Fibroblast of skin of right quadriceps (primary cell): ENCODE measurements at places on chromosomes 3 and 15.

- DNase-seq: no peak
Observed at GRCh38 chr3:133595341-133595740, 21.9 kb downstream of the CDV3 start.

- DNase-seq: no peak
Observed at GRCh38 chr3:59082106-59082505, 32.3 kb upstream of the CFAP20DC start.

DNA sequence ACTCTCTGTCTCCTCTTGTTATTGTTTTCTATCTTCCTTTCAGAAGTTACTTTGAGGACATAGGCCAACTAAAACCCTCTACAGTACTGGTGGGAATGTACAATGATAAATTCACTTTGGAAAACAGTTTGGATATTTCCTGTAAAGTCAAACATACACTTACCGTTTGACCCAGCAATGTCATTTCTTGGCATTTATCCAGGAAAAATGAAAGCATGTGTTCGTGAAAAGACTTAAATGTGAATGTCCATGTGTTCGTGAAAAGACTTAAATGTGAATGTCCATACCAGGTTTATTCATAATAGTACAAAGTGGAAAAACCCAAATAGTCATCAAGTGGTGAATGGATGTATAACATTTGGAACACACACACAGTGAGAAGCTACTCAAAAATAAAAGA, 361.5 kb upstream of the DPH6 start:
- DNase-seq: no peak

DNA sequence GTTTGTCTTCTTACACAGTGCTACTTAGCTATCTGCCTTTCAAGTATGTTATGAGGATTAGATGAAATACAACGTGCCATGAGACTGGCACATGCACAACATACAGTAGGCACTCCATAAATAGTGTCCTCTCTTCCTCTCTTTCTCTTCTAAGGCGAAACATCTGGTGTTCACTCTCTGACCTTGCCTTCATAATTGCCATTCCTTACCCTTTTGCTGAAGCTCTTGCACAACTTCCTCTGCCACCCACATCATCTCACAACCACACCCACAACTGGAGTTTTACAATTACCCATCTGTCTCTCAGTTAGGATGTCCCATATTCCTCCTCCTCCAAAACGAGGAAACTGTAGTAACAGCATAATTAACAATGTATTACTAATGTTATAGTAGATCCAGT, 26.4 kb upstream of the ACP3 start:
- DNase-seq: peak; percentile 18

DNA sequence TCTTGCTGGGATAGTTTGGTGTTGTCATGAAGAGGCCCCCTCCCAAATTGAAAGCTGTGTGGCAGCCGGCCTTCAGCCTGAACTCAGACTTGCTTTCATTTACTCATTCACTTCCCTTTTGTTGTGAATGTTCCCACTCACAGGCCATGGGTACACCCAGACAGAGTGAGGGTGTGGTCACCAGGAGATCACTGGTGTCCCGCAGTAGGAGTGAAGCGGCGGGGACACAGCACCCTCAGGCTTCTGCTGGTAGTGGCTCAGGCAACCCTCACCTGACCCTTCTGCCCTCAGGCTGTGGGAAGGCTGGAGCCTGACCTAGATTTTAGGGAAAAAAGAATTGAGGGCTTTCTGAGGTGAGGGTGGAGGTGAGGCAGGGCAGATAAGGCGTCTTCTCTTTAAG, 244.4 kb downstream of the SOX2 start:
- no peak for DNase-seq

DNA sequence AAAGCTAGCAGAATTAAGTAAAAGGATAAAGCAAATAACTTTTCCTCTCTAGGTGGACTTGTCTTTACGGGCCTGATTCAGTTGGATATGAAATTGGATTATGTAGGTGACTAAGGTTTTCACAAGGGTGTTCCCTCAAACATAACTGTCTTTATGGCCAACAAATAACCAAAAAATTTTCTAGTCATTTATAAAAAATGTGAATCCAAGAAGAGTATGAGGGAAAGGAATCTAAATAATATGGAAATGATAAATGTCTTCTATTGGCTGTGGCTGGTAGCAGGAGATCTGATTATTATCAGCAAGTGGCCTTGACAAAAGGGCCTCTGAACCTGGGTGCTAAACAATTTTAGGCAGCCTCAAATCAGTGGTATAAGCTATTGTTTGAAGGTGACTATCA, 594.0 kb upstream of the UBE2E2 start:
- peak; percentile 29 for DNase-seq

DNA sequence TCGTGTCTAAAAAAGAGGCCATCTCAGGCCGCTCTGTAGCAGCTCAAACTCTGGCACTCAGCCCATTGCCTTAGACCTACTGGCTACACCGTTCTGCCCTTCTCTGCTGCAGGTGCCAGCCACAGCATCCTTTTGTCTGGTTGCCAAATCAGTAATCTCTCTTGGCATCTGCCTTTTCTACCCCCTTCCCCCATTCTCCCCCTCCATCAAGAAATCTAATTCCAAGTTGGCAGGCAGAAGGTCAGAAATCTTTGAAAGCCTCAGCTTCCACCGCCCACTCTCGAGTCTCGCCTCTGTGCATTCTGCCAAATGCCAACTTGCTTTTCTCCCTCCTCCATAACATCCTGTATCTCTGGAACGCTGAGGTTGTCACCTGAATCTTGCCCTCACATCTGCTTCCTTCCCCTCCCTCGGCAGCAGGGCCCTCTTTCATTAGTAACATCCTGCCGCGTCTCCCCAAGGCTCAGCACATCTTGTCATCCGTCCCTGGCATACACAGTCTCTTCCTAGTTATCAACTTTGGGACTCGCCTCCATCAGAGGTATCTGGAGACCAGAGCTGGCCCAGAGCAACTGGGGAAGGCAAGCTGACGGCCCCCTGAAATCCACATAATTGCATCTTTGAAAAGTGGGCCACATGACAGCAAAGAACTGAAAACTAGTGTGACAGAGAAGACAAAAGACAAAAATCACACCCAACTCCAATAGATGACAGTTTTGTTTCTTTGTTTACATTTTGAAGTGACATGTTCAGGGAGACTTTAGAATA, 312.0 kb upstream of the CCDC54 start:
- no peak for DNase-seq

GRCh38 chr15:36331531-36332275, 247.7 kb upstream of the CDIN1 start:
- peak; percentile 42 for DNase-seq

- no peak for DNase-seq
Observed at GRCh38 chr15:81060907-81061306, 60.2 kb downstream of the TLNRD1 start.

DNA sequence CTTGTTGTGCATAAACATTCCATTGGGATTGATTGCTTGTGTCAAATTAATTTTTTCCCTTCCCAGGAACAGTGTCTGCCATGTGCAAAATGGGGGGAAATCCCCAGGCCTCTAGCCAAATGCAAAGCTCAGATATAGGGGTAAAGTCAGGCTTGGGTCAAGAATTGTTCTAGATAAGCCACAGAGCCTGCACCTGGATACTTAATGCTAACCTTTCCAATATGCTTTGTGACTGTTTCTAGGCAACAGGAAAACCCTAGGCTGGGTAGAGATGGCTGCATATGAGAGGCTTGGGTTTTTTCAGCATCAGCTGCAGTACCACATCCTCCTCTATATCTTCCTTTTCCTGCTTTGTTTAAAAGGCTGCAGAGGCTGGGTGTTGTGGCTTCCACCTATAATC, 61.9 kb upstream of the ROPN1 start:
- DNase-seq: no peak

DNA sequence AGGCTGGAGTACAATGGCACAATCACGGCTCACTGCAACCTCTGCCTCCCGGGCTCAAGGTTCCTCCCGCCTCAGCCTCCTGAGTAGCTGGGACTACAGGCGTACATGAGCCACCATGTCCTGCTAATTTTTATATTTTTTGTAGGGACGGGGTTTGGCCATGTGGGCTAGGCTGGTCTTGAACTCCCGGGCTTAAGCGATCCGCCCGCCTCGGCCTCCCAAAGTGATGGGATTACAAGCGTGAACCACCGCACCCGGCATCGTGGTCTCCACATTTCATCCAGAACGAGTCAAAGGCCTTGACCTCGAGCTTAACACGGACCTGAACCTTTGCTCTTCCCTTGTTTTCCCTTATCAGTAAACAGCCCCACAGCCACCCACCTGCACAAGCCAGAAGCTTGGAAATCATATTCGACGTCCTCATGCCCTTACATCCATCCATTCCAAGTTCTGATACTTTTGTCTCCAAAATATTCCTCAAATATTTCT, 1.4 kb upstream of the PTPN23 start:
- no peak for DNase-seq

GRCh38 chr15:72991026-72991425, 61.2 kb upstream of the NEO1 start:
- peak; percentile 63 for DNase-seq

DNA sequence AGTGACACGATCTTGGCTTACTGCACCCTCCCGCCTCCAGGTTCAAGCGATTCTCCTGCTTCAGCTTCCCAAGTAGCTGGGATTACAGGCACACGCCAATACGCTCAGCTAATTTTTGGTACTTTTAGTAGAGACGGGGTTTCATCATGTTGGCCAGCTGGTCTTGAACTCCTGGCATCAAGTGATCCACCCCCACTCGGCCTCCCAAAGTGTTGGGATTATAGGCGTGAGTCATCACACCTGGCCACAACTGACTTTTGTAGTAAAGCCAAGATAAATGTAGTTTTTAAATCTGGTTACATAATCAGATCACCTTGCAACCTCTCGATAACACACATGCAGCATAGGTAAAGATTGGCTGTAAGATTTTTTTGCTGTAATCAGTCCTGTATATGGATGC, 657.5 kb upstream of the DPPA4 start:
- DNase-seq: no peak

DNA sequence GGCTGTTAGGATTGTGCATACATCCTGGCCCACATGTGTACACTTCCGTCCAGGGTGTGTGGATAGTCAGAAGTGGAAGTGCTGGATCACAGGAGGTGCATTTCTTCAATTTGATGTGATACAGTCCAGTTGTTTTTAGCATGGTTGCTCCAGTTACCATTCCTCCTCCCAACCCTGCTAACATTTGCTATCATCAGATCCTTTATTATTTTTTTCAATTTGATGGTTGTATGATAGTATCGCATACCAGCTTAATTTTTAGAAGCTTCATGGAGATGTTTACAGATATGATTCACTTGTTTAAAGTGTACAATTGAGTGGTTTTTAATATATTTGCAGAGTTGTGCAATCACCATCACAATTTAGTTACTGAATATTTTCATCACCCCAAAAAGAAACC, 202.7 kb downstream of the ITPR1 start:
- peak; percentile 23 for DNase-seq

DNA sequence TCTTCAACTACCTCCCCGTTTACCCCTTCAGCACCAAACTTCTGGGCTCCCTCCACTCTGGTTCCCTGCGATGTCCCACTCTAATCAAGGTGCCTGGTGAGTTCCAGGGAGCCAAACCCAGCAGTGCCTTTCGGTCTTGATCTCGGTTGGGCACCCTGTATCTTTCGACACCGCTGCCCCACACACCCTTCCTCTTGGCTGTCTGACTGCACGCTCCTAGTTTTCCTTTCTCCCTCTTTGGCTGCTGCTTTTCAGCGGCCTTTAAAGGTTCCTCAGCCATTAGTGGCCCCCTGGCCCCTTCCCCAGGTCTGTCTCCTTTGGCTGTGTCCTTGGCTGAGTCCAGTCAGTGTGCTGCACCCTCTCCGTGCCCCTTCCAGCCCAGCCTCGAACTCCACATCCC, 784 bp downstream of the TTLL3 start:
- no peak for DNase-seq

DNA sequence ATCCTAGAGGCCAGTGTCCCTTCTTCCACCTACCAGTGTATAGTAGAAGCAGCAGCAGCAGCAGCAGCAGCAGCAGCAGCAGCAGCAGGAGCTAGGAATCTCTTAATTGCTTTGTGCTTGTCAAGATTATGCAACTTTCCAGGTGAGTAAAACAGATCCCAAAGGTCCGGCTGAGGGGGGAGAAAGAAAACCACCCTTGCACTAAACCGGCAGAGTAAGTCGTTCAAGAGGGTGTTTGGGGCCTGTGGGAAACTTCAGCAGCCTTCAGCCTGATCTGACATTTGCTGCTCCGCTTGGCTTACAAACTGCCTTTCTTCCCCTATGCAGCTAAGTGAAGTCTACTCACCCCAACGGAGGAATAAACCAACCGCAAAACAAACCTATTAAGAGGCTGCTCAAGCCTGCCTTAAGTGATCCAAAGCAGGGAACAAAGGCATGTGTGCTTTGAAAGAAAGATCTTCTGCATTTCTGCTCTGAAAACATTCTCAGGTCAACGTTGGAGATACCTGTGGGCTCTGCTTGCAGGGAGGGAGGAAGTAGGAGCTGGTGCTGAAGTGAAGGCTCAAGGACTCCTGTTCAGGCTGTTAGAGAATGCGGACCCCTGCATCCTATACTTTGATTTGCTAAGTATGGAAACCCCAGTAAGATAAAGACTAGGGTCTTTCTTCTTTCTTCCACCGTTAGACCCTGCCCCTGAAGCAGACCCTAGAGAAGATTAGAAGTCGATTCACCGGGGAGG, 35.7 kb upstream of the DLG1 start:
- no peak for DNase-seq

DNA sequence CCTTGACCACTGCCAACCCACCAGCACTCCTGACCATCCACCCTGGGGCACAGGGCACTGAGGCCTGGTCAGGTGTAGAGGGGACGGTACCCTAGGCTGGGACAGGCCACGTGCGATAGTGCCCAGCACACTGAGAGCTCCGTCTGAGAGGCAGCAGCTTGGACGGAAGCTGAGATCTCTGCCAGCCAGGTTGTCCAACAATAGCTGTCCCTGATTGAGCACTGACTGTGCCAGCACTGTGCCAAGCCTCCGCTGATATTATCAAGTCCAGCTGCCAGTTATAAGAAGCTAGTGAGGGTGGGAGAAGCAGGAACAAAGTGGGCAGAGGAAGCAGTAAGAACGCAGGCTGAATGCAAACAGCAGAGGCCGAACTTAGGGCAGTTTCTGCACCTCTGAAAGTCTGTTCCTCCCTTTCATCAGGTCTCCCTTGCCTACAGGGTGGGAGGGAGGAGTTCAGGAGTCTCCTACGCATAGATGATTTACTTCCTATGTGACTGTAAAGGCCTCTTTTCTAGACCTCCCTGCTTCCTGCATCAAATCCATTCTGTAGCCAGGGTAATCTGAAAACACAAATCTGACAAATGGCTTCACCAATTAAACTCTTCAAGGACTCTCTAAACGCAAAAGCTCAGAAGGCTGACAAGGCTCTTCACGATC, 29.7 kb downstream of the MRPS11 start:
- DNase-seq: no peak

- DNase-seq: no peak
Observed at GRCh38 chr3:72082186-72082715, 297.3 kb upstream of the PROK2 start.
